ENCODE measurements at places on chromosomes 7 and 10. TPM values are rescaled to one million over a fixed set of nuclear protein-coding genes. Genes with fewer than 3 reads are reported as not detected.

DNA sequence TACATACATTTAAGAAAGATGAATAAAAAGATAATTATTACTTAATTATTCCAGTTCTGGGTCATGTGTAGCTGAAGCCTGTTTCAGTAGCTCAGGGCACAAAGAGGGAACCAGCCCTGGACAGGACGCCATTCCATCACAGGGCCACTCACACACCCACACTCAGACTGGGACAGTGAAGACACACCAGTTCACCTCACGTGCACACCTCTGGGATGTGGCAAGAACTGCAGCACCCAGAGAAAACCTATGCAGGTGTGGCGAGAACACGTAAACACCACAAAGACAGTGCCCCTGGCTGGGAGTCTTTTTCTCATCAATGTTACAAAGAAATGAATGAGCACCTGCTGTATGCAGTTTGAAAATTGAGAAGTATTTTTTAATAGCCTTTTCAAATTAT, 1.6 kb upstream of the IDI1 start:
- no peak for DNase-seq
- peaks cover 2% of the 10 kb centered on the region for H3K4me1 ChIP-seq
- H3K27ac ChIP-seq, result no peak overlapping the region
- no peak overlapping the region for H3K4me3 ChIP-seq
- H3K36me3 ChIP-seq, result no peaks in the 10 kb centered on the region

Gene GTF2IRD1
- 10.3 TPM for total RNA-seq

DNA sequence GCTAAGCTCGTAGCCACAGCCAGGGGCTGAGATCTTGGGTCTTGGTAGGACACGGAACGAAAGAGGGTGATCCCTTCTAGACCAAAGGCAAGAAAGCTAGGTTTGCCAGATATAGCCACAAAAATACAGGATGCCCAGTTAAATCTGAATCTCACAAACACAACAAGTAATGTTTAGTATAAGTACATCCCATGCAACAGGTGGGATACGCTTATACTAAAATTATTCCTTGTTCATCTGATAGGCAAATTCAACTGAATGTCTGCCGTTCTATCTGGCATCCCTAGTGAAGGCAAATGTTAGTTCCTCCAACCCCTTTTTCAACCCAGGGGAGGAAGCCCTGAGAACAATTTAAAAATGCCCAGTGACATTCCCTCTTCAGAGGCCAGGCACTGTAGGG, 131.1 kb upstream of the MGMT start:
- H3K4me1 ChIP-seq, result no peaks in the 10 kb centered on the region
- no peak for DNase-seq
- H3K4me3 ChIP-seq, result no peak overlapping the region
- H3K27me3 ChIP-seq, result no peaks in the 10 kb centered on the region
- H3K36me3 ChIP-seq, result no peaks in the 10 kb centered on the region
- no peak overlapping the region for H3K27ac ChIP-seq

Gene ACSM6
- not detected for total RNA-seq

Gene EPO
- total RNA-seq, result not detected

DNA sequence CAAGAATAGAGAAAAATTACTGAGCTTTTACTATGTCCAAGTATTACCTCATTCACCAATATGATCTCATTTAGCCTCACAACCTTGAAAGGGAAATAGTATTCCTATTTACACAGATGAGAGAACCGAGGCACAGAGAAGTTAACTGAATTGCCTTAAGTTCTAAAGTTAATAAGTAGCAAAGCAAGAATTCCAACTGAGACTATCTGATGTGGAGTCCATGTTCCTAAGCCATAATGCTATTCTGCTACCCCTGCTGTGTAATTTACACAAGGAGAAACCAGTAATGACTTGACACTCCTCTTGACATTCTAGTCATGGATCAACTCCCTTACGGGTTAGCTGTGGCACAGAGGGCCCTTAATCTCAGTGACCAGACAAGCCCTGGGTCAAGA, 60.7 kb downstream of the ABCB4 start:
- H3K4me3 ChIP-seq, result no peak overlapping the region
- H3K27ac ChIP-seq, result no peak overlapping the region
- H3K27me3 ChIP-seq, result no peaks in the 10 kb centered on the region

Gene TRIM24
- 13.8 TPM for total RNA-seq

DNA sequence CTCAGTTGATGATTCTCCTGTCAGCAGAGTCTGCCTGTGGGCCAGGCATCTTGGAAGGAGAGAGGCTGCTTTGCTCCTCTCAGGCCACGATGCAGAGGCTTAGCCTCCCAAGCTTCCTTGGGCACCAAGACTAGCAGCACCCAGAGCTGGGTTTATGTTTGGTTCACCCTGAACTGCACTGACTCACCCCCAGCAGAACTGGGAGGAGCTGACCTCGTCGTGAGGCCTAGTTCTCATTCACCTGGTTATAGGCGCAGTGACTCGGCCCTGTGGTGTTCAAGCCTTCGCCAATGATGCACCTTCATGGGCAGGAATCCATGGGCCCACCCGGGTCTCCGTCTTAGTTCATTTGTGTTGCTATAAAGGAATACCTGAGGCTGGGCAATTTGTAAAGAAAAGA, 122.0 kb upstream of the ZNF438 start:
- H3K27me3 ChIP-seq, result no peaks in the 10 kb centered on the region
- H3K27ac ChIP-seq, result no peak overlapping the region
- H3K36me3 ChIP-seq, result no peaks in the 10 kb centered on the region
- H3K4me1 ChIP-seq, result no peaks in the 10 kb centered on the region

Gene SMO
- total RNA-seq, result 7.6 TPM
